ENCODE measurements at places on chromosomes 2 and 18. TPM values are rescaled to one million over a fixed set of nuclear protein-coding genes. Genes with fewer than 3 reads are reported as not detected.

IGFBP2 gene
- 59.9 TPM for total RNA-seq

EPB41L3 gene
- total RNA-seq, result 249 TPM

PTPRN gene
- total RNA-seq, result not detected

EVX2 gene
- not detected for total RNA-seq

MYO3B gene
- not detected for total RNA-seq

ASPRV1 gene
- total RNA-seq, result 1.1 TPM

MEP1B gene
- 0.42 TPM for total RNA-seq

SFT2D3 gene
- 4.2 TPM for total RNA-seq

ZCCHC2 gene
- total RNA-seq, result 38.3 TPM

NETO1 gene
- 4.3 TPM for total RNA-seq

HOXD1 gene
- 1.1 TPM for total RNA-seq

LBX2 gene
- total RNA-seq, result 2.6 TPM

CELF4 gene
- 0.39 TPM for total RNA-seq

UPP2 gene
- total RNA-seq, result not detected

CYBRD1 gene
- total RNA-seq, result 172 TPM

LYPD6B gene
- total RNA-seq, result not detected

TEKT4 gene
- 0.22 TPM for total RNA-seq

NDUFS1 gene
- 91.1 TPM for total RNA-seq

RNF125 gene
- total RNA-seq, result 15.8 TPM

DNER gene
- total RNA-seq, result 1.3 TPM

TRIM43 gene
- total RNA-seq, result not detected

MYO5B gene
- total RNA-seq, result 1.6 TPM

HOXD3 gene
- 5.3 TPM for total RNA-seq

CTAGE1 gene
- not detected for total RNA-seq

DUSP19 gene
- total RNA-seq, result 0.67 TPM

TNFRSF11A gene
- 17.1 TPM for total RNA-seq

DUSP2 gene
- 6.1 TPM for total RNA-seq

SLC30A3 gene
- not detected for total RNA-seq

FHL2 gene
- total RNA-seq, result 36.3 TPM

IMPACT gene
- total RNA-seq, result 33.3 TPM

CKAP2L gene
- total RNA-seq, result not detected

NAPG gene
- total RNA-seq, result 39.8 TPM

NOL4 gene
- not detected for total RNA-seq

CNGA3 gene
- total RNA-seq, result 1.1 TPM

COL5A2 gene
- total RNA-seq, result 93.4 TPM

EPC2 gene
- 29.0 TPM for total RNA-seq

MERTK gene
- total RNA-seq, result 47.0 TPM

ACKR3 gene
- total RNA-seq, result 74.1 TPM

CPS1 gene
- 3.8 TPM for total RNA-seq

MTERF4 gene
- total RNA-seq, result 23.6 TPM

SLC16A14 gene
- total RNA-seq, result 2.5 TPM

NPHP1 gene
- 2.2 TPM for total RNA-seq

ZSWIM2 gene
- total RNA-seq, result 1.2 TPM

ST6GAL2 gene
- 0.45 TPM for total RNA-seq

SFTPB gene
- not detected for total RNA-seq

IL1F10 gene
- total RNA-seq, result not detected

ZNF892 gene
- 3.6 TPM for total RNA-seq

EGR4 gene
- total RNA-seq, result not detected

FIGN gene
- total RNA-seq, result 10.3 TPM

CREG2 gene
- not detected for total RNA-seq
